Large intestine (tissue), 12 donors: ENCODE measurements at places on chromosomes 7 and 10. TPM values are rescaled to one million over a fixed set of nuclear protein-coding genes. Genes with fewer than 3 reads are reported as not detected.
A peak's percentile ranks its signal among the peaks of the same experiment; 100 is the strongest.

Gene PPP1R3C
- 39.6 TPM for polyA plus RNA-seq

DNA sequence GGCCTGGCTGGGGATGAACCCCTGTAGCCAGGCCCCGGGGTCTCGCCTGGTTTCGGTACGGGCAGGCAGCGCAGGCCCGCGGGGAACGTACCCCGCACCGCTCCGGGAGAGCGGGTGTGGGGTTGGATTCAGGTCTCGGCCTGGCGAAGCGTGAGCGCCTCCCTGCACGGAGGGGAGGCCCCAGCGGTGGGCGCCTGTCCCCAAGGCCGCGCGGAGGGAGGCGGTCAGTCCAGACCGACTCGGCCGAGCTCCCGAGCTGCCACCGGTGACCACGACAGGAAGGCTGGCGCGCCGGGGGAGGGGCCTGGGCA lies 378 bp upstream of the INPP5F start:
- DNase-seq: no peak

GRCh38 chr10:4941540-4942330 lies 21.5 kb upstream of the AKR1C1 start:
- DNase-seq: peak; percentile 39

GRCh38 chr10:97789770-97790397 lies 18.1 kb upstream of the SFRP5 start:
- peak; percentile 26 for DNase-seq

Gene DDC
- 213 TPM for polyA plus RNA-seq

DNA sequence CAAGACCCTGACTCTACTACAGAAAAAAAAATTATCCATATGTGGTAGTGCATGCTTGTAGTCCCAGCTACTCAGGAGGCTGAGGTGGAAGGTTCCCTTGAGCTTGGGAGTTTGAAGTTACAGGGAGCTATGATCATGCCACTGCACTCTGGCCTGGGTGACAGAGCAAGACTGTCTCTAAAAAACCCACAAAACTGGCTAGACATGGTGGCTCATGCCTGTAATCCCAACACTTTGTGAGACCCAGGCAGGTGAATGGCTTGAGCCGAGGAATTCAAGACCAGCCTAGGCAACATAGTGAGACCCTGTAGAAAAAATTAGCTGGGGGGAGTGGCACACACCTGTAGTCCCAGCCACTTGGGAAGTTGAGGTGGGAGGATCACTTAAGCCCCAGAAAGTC lies 32.9 kb upstream of the CHST3 start:
- DNase-seq: no peak

DNA sequence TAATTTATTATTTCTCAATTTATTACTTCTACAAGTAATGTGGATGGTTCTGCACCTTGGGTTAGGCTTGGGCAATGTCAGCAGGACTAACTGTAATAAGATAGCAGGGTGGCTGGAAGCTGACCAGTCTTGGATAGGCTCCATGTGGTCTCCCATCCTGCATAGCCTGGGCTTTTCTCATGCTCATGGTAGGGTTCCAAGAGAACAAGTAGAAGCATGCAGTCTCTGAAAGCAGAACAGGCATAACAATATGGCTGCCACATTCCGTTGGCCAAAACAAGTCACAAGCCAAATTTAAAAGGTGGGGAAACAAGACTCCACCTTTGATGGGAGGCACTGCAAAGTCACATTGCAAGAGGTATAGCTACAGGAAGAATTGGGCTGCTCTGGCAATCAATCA lies 98.6 kb upstream of the MDFIC start:
- no peak for DNase-seq

GRCh38 chr7:134184767-134185166 lies 57.6 kb downstream of the LRGUK start:
- DNase-seq: no peak

- DNase-seq: no peak
Measured at GRCh38 chr7:45349090-45349489, 191.5 kb downstream of the RAMP3 start.

Gene CADPS2
- 15.1 TPM for polyA plus RNA-seq

- DNase-seq: no peak
Measured at GRCh38 chr10:24643679-24644209, 79.9 kb downstream of the ARHGAP21 start.

DNA sequence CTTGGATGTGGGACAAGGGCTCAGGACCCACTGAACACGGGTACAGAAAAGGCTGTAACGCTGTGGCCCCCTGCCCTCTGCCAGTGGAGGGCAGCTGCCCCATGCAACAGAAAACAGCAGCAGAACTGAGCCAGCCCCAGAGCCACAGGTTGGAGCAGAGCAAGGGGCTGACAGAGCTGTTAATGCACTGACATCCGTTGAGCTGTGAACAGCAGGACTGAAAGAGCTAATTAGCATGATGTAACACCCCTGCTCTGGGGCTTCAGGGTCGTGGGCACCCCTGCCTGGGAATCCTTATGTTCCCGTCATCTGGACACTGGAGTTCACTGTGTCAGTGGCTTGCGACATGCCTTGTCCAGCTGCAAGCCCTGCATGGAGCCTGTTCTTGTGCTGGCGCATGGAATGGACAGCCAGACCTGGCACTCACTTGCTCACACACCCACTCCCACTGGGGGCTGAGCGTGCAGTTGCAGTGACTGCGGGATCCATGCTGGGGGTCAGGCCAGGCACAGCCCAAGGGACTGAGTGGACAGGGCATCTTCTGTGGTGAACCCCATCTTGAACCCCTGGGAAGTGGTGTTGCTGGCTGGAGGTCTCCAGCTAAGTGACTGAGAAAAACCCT lies 293.7 kb downstream of the DNAJB9 start:
- no peak for DNase-seq

DNA sequence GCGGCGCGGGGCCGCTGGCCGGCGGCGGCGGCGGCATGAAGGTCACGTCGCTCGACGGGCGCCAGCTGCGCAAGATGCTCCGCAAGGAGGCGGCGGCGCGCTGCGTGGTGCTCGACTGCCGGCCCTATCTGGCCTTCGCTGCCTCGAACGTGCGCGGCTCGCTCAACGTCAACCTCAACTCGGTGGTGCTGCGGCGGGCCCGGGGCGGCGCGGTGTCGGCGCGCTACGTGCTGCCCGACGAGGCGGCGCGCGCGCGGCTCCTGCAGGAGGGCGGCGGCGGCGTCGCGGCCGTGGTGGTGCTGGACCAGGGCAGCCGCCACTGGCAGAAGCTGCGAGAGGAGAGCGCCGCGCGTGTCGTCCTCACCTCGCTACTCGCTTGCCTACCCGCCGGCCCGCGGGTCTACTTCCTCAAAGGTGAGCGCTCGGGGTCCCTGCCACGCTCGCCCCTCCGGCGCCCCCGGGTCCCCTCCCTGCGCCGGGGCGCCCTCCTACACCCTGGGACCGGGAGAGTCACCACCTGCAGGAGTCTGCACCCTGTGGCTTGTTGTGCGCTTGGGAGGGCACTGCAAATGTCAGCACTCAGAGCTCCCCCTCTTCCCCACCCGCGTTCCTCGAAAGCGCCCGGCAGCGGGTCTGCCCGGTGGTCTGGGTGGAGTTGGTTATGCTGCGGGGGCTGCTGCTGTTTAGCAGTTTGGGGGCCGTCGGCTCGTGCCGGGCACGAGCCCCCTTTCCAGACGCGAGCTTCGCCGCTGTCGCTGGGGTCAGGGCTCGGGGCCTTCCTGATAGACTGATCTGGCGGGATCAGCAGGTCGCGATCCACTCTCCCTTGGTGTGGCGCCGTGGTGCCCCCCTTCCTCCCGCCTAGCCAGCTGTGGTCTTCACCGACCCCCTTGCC lies 627 bp downstream of the DUSP5 start:
- DNase-seq: peak; percentile 68

Gene SYNPO2L
- 0.51 TPM for polyA plus RNA-seq
